ENCODE measurements at places on chromosomes 2 and 18.

- DNase-seq, result no peak
These were observed 41.4 kb upstream of the AKAIN1 start for GRCh38 chr18:5238371-5238976.

GRCh38 chr2:198587741-198588140, 783.3 kb downstream of the PLCL1 start:
- no peak for DNase-seq

- no peak for DNase-seq
These were observed 25.4 kb downstream of the WDR75 start for GRCh38 chr2:189466656-189467055.

DNA sequence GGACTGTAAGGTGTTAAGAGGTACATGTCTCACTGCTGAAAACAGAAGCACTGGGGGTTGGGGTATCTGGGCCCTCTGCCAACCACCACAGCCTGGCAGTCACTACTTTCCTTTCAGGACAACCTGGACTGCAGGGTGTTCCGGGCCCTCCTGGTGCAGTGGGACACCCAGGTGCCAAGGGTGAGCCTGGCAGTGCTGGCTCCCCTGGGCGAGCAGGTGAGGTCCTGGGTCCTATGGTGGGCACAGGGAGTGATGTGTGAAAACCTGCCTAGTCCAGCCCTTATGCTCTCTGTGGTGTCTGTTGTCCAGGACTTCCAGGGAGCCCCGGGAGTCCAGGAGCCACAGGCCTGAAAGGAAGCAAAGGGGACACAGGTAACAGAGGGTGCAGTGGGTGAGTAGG, 40.0 kb downstream of the MARCO start:
- DNase-seq, result no peak

GRCh38 chr2:148594216-148594615, 50.3 kb upstream of the EPC2 start:
- DNase-seq, result no peak
